C1 segment of cervical spinal cord (tissue), 14 donors: ENCODE measurements at places on chromosomes 1 and 21.
A peak's percentile ranks its signal among the peaks of the same experiment; 100 is the strongest.

DNA sequence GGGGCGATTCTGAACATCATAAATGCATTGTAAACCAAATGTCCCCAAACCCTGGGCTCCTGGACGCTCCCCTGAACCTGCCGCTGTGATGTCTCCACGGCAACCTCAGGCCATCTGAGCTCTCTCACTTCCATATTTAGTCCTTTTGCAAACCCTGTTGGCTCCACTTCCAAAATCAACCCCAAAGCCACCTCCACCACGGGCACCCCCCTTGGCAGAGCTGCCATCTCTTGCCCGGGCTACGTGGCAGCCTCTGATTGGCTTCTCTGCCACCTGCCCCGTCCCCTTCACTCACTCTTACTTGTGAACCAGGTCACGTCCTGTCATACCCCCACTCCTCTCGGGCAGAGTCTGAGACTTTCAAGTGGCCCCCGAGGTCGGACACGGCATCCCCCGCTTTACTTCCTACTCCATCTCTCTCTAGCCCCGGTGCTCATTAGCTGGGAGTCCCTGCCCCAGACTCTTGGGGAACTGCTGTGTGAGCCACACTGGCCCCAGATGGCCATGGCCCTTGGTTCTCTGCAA, 15.8 kb downstream of the PRXL2B start:
- no peak for DNase-seq

DNA sequence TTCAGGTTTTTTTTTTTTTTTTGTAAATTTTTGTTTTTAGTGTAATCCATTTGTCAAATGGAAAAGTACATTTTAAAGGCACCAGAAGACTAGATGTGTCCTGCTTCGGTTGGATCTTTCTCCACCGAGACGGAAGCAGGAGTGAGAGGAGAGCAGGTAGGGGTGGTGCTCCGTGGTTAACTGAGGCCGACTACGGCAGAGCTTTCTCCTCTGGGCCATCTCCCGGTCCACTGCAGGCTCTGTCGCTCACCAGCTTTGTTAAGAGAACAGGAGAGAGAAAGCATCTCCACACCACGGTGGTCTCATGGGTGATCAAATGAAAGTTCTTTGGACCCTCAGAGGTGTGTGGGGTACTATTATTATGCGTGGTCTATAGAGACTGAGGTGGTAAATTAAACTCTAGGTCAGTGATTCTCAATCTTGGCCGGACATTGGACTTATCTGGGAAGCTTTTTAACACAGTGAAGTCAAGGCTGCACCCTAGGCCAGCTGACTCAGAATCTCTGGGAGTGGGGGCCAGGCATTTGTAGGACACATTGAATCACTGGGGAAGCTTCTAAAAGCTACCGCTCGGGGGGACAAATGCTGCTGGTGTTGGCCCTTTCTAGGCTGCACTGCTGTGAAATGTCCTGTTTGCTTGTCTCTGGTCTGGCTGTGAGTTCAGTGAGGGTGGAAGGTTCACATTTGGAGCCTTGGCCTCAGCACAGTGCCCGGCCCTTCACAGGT, 25.0 kb downstream of the ABCA4 start:
- DNase-seq, result peak; percentile 41

DNA sequence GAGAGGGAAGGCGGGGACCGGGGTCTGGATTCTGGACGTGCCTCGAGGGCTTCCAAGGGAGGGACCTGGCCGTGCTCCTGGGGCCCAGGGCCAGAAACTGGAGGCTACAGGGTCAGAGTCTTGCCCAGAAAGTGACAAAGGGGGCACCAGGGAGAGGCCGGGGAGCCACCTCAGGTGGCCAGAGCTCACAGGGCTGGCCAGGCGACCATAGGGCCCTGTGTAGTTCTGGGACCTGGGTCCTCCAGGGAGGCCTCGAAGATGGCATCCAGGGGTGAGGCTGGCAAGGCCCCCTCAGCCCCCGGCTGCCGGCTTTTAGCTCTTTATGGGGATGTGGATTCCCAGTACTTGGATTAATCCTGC, 14.3 kb upstream of the LRRC3 start:
- DNase-seq, result no peak

DNA sequence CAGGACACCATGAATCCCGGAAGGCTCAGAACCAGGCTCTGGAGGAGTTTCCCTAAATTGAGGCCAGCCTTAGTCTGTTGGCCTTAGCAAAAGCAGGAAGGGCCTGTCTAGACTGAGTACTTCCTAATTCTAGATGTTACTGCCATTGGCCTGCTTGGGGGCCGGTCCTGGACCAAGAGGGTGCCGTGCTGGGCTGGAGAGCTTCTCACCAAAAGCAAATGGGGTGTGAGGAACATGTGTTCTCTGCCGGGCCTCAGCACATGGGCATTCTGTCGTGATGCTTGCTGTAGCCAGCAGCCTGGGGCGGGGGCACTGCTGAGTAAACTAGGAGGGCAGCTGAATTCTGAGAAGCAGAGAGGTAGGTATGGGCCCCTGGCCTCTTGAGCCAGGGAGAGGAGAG, 35.7 kb upstream of the MAN1C1 start:
- no peak for DNase-seq

GRCh38 chr1:92410706-92411105, 76.0 kb downstream of the GFI1 start:
- DNase-seq, result no peak

GRCh38 chr1:42971841-42972291, 13.2 kb upstream of the SLC2A1 start:
- no peak for DNase-seq

DNA sequence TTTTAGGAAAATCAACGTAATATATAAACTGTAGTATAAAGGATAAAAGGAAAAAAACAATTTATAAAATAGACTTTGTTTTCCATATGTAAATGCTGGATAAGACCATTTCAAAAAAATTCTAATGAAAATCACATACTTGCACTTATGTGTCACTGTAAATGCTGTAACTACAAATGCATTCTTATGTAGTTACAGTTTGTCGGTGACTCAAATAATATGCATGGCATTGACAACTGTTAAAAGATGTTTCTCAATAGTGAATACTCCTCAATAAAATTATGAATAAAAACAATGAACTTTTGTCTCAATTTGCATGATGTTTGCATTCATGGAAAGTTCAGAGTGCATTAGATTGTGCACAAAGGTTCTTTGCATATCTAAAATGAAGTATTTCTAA, 614.0 kb upstream of the CHRM3 start:
- DNase-seq, result no peak

DNA sequence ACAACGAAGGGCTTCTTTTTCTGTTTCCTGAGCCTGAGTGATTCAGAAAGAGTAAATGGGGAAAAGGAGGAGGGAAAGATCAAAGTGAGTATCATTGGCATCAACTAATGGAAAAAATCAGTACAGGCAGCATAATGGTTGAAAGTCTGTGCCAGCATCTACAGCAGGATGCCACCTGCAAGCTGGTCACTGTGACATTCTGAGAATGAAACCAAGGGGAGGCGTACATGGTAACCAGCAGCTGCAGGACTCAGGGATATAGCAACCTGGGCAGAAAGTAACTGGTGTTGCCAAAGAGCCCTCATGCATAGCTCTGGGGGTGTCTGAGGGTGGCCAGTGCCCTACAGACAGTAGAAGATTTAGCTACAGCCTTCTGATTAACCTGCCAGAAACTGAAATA, 305.9 kb downstream of the BRINP2 start:
- no peak for DNase-seq

DNA sequence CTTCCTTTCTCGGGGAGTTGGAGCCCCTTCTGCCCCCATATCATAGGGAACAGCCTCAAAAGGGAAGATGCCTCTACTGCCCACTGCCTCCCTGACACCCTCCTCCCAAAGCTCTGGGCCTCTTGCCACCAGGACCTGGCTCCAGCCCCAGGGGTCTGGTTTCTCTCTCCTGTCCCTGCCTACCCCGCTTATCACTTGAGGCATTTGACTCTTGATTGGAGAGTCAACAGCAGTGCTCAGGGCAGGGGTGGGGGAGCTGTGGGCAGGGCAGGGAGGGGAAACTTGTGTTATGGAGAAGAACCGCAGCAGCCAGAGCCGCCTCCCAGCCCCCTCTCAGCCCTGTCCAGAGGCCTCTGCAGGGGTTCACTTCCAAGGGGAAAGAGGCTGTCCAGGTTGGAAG, 573 bp downstream of the TRIM63 start:
- no peak for DNase-seq

DNA sequence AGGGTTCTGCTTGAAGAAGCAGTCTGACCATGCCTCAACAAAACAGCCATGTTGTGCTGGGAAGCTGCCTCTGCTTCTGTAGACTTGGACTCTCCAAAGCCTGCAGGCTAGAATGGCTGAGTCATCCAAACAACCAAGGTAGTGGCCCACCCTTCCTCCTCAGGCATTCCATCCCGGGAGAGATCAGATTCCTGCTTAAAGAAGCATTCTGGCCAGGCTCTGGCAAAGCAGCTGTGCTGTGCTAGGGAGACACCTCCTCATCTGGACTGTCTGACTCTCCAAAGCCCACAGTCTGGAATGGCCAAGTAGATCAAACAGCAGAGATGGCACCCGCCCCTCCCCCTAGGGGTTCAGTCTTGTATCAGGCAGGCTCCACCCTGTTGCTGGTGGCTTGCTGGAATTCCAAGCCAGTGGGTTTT, 38.3 kb upstream of the F3 start:
- DNase-seq, result no peak

GRCh38 chr1:203036537-203036936, 10.2 kb downstream of the PPFIA4 start:
- DNase-seq, result no peak

DNA sequence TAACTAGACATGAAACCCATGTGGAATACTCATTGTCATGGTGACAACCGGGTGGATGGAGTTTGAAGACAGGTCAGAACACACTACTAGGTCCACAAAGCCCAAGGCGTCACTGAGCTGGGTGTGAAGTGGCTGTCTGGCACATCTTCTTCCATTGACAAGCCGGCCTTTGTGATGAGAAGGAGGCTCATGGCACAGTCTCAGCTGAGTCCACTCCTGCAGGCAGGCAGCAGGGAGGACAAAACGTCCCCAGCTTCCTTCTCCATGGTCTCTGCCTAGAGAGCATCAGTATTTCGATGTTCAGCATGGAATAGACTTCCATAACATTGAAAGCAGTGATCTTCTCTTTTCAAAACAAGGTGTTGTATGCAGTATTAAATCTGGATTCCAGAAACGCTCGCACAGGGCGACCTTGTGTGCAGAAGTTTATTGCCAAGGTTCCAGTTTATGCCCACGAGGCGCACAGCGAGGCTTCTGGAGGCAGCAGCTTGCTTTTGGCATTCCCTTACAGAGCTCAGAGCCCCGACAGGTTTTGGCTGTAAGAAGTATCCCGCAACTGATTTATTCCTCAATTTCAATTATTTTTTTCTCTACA, 104.2 kb downstream of the SIM2 start:
- peak; percentile 48 for DNase-seq

DNA sequence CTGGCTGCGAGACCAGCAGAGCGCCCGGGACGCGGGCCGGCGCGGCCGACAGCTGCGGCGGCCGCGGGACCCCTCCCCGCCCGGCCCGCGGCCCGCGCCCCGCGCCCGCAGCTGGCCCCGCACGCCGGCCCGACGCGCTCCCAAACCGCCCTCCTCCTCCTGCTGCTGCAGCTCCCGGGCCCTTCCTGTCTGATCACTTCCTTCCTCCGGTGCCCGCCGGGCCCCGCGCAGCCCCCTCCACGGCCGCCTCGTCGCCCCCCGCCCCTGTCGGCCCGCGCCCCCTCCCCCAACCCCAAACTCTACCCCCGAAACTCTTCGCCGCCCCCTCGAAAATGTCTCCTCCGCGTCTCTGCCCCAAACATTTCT, 594 bp downstream of the LUZP1 start:
- no peak for DNase-seq

- peak; percentile 55 for DNase-seq
These were observed 29.7 kb downstream of the ACP6 start for GRCh38 chr1:147640553-147641165.

DNA sequence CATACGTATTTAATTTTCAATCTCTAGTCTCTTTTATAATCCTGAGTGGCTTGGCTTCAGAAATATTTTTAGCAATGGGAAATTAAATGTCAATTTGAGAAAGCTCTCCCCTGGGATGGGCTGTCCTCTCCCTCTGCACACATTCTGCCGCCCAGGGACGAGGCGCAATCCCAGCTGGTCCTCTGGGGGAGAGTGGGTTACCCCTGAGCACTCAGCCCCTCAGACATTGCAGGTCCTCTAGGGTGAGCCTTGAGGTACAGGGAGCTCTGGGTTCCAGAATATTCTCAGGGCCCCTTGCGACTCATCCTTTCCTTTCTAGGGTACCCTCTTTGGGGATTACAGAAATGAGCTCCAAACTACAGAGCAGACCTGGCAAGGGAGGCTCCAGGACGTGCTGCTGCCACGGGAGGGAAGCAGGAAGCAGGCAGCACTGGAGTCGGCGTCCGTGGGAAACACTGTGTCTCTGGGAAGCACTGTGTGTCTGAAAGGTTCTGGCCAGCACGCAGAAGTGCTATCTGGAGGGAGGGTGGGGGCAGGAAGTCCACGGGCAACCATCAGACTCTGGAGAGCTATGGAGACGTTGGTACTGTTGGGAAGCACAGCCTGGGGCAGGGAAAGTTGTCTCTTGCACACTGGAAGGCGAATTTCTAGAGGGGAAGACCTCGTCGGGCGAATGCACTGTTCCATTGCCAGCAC, 343.3 kb upstream of the VAMP3 start:
- DNase-seq, result no peak
